ENCODE measurements at places on chromosomes 4 and X.

- DNase-seq = no peak
Measured at GRCh38 chr4:156901871-156902270, 69.7 kb downstream of the PDGFC start.

- no peak for DNase-seq
Measured at GRCh38 chr4:143404555-143404954, 67.9 kb downstream of the GAB1 start.

DNA sequence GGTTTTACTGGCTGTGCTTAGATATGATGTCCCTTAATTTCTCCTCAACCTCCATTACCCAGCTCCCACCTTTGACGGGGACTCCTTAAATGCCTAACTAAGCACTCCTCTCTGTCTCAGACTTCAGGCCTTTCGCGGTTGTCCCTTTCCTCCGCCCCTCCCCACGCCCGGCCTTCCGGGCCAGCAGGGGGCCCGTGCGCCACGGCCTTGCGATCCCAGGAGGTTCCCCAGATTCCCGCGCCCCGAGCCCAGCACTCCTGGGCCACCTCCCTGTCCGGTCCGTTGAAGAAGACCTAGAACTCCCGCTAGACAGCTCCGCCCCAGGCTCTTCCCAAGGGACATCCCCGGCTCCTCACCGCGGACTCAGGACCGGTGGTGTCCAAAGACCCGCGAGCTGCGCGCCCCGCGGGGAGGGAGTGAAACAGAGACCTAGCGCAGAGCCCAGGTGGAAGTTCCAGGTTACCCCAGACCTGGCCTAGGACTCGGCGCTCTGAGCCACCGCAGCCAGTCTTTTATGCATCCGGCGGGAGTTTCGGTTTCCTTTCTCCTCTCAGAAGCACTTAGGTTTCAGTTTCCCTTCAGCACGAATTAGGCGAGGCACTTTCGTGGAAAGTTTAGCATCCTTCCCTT, at the start of gene DDX60:
DDX60 (minus strand) TSS at position 487 of the 630 bp plus-strand sequence. CDS start 7,493 bp downstream, outside the sequence.
- peak; percentile 92 for DNase-seq

DNA sequence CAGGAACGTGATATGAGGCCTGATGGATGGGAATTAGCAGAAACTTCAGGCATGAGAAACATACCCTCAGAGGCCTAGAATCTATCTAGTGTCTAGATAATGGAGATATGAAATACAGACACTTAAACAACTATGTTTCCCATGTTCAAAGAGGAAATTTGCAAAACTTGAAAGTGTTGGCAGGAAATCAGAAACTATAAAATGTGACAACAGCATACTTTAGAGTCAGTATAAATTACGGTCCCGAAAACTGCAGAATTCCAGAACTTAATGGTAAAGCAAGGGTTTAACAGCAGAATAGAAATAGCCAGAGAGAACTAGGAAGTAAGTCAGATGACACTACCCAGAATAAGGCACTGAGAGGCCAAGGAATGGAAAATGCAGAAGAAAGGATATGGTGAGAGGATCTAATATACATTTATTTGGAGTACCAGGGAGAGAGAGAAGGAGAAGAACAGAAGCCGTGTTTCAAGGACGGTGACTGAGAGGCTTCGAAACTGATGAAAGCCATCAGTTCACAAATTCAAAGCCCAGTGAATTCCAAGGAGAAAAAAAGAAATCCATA, 7.4 kb downstream of the HTT-AS start:
- DNase-seq = no peak

- DNase-seq = no peak
Measured at GRCh38 chrX:72475952-72476668, 96.5 kb downstream of the HDAC8 start.

- no peak for DNase-seq
Measured at GRCh38 chr4:19580095-19580494, 671.6 kb upstream of the SLIT2 start.

DNA sequence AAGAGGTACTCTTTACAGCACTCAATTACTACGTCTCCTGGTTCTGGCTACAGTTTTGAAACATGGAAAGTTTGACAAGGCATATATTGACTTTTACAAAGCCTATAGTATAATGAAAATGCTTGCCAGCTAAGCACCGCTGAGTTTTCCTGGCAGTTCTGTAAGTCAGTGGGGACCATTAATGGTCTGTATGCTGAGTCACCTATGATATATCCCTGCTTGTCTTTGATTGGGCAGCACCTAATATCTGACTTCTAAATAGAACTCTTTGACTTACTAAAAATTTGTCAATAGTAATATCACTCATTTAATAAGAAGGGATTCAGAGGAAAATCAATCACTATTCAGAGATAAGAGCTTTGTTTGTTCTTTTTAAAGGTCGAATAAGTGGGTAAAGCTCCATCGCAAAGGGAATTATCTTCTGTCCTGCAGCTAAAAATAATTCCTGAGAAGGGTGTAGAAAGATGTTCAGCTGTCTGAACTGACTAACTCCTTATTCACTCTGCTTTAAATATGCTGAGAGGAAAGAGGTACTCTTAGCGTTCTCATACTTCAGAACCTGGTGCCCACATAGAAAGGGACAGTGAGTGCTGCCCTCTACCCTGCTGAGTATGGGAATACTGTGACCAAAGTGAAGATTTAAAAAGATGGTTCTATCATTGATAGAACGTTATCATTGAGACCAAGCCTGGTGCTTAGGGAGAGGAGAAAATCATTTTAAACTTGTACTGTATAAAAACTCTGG, 959 bp downstream of the SMPX start:
- DNase-seq = no peak

DNA sequence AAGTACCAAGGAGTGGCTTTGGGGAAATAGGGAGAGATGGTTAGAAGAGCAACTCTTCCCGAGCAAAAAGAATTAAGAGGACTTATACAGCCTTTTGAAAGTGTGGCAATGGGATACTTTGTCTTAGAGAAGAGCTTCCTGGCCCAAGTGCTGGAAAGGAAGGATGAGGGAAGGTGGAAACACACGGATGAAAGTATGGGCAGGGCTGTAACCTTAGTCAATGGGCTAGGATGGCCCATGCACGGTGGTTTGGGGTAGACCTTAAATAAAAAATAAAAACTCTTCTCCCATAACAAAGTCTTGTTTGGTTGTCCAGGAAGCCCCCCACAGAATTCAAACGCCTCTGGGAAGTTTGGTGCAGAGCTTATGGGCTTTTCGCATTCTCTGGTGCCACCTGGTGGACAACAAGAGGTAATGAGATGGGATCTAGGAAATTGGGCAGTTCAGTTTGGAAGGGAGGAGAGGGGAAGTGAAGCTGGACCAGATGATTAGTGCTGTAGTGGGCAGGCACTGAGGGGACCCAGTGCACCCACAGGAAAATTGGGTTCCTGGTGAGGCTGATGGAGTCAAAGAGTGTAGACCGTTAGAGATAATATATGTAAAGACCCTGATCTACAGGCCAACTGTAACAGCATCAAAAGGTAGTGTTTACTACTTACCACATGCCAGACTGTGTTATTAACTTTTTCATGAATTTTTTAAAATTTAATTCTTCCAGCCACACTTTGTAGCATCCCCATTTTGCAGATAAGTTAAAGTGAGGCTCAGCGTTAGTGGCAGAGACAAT, 13.8 kb upstream of the ENOX2 start:
- DNase-seq = no peak

DNA sequence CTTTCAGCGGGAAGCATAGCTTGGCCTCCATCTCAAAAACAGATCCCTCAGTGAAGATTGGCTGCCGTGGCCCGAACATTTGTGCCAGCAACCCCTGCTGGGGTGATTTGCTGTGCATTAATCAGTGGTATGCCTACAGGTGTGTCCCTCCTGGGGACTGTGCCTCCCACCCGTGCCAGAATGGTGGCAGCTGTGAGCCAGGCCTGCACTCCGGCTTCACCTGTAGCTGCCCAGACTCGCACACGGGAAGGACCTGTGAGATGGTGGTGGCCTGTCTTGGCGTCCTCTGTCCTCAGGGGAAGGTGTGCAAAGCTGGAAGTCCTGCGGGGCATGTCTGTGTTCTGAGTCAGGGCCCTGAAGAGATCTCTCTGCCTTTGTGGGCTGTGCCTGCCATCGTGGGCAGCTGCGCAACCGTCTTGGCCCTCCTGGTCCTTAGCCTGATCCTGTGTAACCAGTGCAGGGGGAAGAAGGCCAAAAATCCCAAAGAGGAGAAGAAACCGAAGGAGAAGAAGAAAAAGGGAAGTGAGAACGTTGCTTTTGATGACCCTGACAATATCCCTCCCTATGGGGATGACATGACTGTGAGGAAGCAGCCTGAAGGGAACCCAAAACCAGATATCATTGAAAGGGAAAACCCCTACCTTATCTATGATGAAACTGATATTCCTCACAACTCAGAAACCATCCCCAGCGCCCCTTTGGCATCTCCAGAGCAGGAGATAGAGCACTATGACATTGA, 175.4 kb downstream of the FAT4 start:
- DNase-seq = no peak

- peak; percentile 64 for DNase-seq
Measured at GRCh38 chr4:8586246-8586645, 6.1 kb downstream of the GPR78 start.

Measured in cardiac septum (tissue), 1 donor.